ENCODE measurements at places on chromosomes 11 and 22.

DNA sequence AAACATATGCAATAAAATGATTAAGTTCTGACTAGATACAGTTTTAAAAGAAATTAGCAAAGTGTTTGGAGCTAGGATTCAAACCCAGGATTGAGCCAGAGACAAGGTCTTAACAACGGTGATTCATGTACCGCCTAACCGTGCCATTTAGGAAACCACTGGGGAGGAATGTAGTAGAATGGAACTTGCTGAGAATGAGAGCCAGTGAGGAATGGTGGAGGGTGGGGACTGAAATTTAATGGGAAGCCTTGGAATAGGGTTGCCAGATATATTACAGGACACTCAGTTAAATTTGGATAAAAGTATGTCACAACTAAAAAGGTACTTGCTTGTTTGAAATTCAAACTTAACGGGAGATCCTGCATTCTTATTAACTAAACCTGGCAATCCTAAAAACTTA is 30.4 kb upstream of the TMEM86A start:
- DNase-seq, result no peak

DNA sequence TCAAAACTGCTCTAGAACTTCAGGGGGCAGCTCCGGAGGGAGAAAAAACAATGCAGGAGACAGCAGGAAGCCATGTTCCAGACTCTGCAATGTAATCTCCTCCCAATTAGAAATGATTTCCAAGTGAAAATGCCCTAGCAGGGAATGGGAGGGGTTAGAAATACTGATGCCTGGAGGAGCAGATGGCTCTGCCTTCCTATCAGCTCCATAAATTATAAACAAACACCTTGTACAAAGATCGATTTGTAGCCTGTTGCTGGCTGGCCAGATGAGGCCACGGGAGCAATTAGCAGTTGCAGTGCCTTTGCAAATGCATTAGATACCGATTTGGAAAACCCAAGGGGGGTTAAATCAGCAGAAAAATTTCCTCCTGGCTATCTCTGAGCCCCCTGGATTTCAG is 46.6 kb upstream of the CHRM4 start:
- DNase-seq, result no peak

GRCh38 chr11:119114351-119114750 is 7.0 kb upstream of the HINFP start:
- DNase-seq, result no peak

GRCh38 chr11:15073361-15074205 is at the start of gene CALCB:
Gene CALCB, plus strand, starts transcription at chr11:15073593. Its CDS starts 1,126 bp downstream, at chr11:15074719.
- DNase-seq, result no peak

DNA sequence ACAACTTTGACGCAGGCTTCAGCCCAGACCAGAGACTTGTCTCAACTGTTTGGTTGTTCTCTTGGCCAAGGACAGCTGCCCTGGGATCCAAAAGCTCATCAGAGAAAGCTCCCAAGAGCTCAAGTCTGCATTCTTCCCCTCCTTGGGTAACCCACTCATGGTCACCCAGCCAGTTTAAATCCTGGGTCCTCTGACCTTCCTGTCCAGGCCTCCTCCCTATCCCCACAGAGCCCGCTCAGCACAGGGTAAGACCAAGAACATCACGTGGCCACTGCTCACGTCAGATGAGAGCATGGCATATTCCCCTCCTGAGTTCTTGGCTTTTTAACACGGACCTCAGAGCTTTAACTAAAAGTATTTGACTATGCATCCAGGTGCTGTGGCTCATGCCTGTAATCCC is 25.8 kb downstream of the TSKU start:
- no peak for DNase-seq

DNA sequence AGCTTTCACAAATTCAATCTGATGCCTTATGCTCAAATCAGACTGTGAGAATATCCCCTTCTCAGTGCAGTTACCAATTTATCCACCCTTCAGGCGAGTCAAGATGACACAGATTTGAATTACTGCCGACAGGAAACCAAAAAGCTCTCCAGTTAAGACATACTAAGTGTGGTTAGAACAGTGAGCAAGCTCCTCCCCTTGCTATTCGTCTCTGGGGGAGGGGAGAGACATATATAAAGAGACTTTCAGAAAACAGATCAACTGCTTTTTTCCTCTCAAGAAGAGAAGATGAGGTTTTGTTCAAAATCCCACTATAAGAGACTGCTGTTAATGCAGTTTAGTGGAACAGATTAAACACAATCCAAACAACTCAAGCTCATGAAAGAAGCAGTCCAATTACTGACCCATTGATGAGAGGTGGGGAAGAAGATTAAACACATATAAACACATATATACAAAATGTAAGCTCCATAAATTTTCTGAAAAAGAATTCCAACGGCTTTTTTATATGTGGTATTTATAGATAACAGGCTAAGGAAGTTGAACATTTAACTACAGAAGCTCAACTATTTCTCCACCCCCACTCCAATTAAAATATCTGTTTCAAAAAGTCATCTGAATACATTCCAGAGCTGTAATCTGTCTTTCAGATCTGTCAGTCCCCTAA is 102.7 kb downstream of the MRTFA start:
- DNase-seq, result peak; percentile 33

DNA sequence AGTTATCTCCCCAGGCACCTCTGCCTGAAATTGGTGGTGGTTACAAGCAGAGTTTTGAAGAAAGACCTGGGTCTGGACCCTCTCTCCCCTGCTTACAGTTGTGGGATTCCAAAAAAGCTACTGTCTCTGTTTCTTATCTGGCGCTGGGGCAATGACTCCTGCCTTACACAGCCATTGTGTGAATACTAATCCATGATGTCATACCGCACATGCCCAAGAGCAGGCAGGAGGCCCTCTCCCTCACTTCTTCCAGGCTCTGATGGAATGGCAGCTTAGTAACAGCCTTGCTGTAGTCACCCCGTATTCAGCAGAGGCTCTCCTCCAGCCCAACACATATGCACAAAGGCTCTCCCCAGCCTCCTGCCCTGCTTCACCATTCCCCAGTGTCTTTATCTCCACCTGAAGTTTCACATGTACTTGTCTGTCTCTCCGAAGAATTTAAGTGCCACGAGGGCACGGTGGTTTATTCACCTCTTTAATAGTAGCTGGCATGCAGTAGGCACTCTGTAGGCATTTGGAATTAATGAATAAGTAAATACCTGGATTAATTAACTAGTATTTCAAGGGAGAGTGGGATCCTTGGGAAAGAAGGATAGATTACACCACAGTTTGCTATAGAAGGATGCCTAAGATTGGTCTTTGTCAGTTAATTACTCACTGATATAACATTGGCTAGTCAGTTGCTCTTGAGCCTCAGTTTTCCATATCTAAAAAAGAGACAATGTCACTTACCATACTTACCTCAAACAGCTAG is 165.6 kb downstream of the ETS1 start:
- DNase-seq, result no peak

DNA sequence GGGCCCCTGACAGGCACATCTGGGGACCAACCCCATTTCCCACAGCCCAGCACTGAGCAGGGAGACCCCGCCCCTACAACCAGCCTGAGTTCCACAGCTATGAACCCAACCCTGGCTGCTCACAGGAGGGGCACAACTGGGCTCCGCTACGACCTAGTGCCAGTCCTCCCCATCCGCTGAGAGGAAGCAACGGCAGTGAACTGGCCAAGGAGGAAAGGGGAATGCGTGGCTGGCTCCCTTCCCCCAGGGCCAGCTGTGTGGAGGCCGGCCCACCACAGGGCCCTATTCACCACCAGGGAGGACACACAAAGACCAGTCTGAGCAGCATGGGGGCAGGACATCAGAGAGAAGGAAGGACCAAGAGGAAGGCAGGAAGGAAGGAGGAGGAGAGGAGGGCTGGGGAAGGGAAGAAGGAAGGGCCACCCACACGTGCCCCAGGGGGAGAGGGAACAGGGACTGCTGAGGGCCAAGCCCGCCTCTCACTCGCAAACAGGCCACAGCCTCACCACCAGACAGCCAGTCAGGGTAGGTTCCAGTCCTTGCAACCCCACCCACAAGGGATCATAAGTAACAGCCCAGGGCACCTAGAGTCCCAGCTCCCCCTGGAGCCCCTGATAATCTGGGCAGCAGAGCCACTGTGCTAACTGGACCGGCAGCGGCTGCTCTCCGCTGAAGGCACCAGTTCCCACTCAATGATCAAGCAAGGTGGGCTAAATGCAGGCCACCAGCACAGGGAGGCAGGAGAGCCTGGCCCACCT is 8.5 kb upstream of the GAL3ST1 start:
- DNase-seq, result no peak

- no peak for DNase-seq
These were observed 289.7 kb upstream of the MPPED2 start for GRCh38 chr11:30875806-30876205.

DNA sequence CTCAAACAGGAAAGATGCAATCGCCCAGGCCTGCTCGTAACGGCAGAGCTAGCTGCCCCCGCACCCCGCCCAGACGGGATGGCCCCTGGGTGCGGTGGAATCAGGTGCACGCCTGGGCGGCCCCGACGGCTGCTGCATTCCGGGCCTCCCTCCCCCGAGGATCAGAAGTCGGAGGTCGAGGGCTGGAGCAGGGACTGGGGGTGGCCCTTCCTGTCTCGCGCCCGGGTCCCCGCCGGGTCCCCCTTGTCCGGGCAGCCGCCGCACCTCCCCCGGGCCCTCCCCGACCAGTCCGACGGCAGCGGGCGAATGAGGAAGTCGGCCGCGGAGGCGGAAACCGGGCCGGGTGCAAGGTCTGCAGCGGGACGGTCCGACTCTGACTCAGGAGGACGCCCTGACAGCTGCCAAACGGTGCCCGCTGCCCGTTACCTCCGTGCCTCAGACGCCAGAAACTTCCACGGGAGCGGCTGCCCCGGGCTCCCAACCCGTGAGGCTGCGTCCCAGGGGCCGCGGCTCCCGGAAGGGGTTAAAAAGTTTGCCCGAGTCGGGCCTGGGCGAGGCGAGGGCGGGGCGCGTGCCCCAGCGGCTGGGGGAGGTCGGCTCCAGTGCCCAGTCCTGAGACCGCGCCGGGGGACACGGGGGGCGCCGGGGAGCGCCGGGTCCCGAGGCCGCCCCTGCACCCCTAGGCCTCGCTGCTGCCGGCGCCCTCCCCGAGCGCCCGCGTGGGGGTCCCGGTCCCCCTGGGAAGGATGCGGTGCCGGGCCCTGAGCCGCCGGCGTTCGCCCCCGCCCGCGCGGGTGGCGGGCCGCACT is 663 bp downstream of the MYH9 start:
- no peak for DNase-seq

- no peak for DNase-seq
These were observed 5.2 kb downstream of the NUMA1 start for GRCh38 chr11:72075109-72075508.

GRCh38 chr11:107962181-107962580 is 33.9 kb downstream of the RAB39A start:
- DNase-seq, result no peak

DNA sequence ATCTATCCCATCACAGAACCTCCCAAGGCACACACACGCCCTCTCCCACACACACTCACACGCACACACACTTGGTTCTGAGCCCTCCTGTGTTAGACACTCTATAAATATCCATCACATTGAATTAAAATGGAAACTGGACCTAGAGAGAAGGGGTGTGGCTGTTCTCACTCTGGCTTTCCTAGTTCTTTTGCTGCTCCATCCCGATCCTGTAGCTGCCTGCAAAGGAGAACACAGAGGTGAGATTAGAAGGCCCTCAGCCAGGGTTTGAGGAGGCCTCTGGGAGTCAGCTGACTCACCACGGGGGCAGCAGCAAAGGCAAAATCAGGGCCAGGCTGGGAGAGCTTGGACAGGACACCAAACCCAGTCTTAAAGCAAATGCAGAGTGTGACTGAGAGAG is 192.3 kb upstream of the CADM1 start:
- DNase-seq, result no peak

- DNase-seq, result no peak
These were observed 46.6 kb downstream of the KCNQ1OT1 start for GRCh38 chr11:2653198-2653551.

DNA sequence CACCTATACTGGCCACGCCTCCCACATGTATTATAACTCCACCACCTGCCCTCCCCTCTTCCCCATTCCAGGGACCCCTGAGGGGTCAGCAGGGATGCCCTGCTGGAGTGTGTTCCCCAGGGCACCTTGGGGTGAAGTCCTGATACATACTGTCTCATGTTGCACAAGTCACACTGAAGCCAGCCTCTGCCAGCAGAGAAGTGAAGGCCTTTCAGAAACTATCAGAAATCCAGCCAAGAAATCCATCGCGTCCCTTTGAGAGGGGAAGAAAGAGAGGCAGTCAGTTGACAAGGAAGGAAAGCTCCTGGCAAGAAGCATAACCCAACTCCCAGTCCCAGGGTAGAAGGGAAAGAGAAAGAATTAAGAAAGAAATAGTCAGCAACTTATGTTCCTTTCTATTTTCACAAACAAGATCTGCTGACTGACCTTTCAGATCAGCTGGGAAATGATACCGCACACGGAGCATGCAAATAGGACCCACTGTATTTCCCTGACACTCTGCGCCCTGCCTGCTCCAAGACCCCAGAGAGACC is 45.2 kb downstream of the SC5D start:
- no peak for DNase-seq

- no peak for DNase-seq
These were observed 9.2 kb downstream of the OR5A2 start for GRCh38 chr11:59417023-59417422.

GRCh38 chr11:2992234-2992996 is at the start of gene NAP1L4:
Gene NAP1L4, minus strand, starts transcription at chr11:2992329. Its CDS starts 13,109 bp downstream, at chr11:2979220.
- DNase-seq, result peak; percentile 94

DNA sequence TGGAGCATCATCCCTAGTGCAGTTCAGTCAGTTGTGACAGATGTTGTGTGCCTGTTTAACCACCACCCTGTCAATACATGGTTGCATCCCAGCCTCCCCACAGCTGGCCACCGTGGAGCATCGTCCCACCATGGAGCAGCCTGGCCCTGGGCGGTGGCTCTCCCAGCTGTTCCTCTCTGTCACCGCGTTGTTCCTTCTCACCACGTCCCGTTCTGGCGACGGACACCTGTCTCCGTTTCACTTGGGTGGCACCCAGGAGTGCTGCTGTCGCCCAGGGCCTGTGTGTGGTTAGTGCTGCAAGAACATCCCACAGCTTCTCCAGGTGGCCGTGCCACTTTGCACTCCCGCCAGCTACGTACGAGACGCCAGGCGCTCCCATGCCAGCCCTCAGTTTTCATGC is 26.5 kb downstream of the MUC6 start:
- no peak for DNase-seq

GRCh38 chr22:21982338-21982965 is at the start of gene TOP3B:
Gene TOP3B, minus strand, starts transcription at chr22:21982787. Its CDS starts 7,078 bp downstream, at chr22:21975709.
- peak; percentile 66 for DNase-seq

GRCh38 chr22:37343348-37343747 is 61.0 kb downstream of the CYTH4 start:
- no peak for DNase-seq

- no peak for DNase-seq
These were observed 527.0 kb downstream of the TBC1D22A start for GRCh38 chr22:47289336-47289985.

DNA sequence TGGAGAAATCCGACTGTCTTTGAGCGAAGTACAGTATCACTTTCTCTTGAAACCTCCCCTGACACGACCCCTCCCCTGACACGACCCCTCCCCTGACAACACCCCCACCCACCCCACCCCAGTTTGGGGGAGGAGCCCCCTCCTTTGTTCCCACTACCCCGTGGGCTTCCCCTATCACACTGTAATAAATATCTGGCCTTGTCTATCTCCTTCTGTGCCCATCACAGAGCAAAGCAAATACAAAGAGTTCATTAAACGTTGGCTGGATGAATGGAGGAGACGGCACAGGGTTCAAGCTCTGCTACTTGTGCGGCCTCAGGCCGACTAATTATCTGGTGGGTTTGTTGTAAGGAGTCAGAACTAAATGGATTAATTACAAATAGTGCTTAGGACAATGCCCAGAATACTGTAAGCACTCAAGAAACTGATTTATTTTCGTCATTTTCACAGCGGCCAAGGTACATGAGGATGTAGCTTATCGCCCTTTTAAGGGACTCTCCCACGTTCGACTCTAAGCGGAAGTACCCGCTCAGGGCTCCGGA is 628 bp upstream of the GGA1 start:
- peak; percentile 10 for DNase-seq

GRCh38 chr11:79098146-79098545 is 342.7 kb downstream of the TENM4 start:
- no peak for DNase-seq

Data from effector memory CD4-positive, alpha-beta T cell (primary cell).